ENCODE measurements at places on chromosomes 5 and 9.
A peak's percentile ranks its signal among the peaks of the same experiment; 100 is the strongest.

DNA sequence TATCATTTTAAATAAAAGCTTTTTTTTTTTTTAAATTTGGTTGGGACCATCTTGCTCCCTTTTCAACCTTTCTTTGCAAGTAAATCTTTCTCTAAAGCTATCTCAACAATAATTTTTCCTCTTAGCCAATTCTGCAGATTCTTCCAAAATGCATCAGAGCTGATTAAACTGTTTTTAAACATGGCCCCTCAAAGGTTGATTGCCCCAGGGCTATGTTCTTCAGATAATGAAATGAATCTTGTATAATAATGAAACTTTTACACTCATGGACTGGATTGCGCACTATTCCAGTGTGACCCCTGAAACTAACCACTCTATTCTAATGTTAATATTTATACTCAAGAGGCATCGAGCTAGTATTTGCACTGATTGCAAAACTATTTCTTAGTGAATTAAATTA lies 222.8 kb upstream of the PRDM9 start:
- no peaks in the 10 kb centered on the region for H3K4me1 ChIP-seq
- no peak for DNase-seq
- no peak overlapping the region for H3K4me3 ChIP-seq
- no peak overlapping the region for H3K27ac ChIP-seq
- H3K27me3 ChIP-seq = no peaks in the 10 kb centered on the region

- no peaks in the 10 kb centered on the region for H3K27me3 ChIP-seq
- no peak overlapping the region for H3K27ac ChIP-seq
- H3K4me1 ChIP-seq = no peaks in the 10 kb centered on the region
- no peaks in the 10 kb centered on the region for H3K36me3 ChIP-seq
Observed at GRCh38 chr5:6046296-6046967, 331.9 kb downstream of the MED10 start.

DNA sequence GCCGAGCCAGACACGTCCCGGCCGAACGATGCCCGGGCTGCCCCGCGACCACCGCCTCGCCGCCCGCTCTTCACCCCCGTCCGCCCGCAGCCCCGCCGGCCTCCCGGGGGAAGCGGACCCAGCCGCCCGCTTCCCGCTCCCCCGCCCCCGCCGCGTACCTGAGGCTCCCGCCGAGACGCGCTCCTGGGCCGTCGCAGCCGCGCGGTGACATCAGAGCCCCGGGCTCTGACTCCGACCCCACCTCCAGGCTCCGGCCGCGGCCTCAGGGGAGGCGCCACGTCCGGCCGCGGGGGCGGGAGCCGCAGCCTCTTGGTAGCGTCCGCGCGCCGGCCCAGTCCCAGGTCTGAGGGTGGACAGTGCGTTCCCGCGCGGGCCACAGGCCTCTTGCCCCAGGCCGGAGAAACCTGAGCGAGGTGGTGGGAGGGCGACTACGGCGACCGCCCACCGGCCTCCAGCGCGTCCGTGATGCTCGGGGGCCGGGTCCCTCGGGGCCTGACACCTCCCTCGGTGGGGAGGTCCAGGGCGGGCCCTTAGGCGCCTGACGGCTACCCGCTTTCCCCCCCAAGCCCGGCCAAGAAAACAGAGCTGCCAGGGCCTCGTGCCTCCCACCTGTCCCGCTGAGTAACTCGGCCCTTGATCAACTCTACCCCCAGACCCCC lies at the start of gene SHROOM1:
Gene SHROOM1, minus strand, starts transcription at position 212 of the 659 bp plus-strand sequence. CDS start 4,507 bp downstream, outside the sequence.
- H3K27me3 ChIP-seq = peaks cover 7% of the 10 kb centered on the region
- H3K4me1 ChIP-seq = peaks cover 11% of the 10 kb centered on the region
- DNase-seq = no peak
- H3K27ac ChIP-seq = peak within 1 kb of the TSS; percentile 76
- H3K4me3 ChIP-seq = peak within 1 kb of the TSS; percentile 51

DNA sequence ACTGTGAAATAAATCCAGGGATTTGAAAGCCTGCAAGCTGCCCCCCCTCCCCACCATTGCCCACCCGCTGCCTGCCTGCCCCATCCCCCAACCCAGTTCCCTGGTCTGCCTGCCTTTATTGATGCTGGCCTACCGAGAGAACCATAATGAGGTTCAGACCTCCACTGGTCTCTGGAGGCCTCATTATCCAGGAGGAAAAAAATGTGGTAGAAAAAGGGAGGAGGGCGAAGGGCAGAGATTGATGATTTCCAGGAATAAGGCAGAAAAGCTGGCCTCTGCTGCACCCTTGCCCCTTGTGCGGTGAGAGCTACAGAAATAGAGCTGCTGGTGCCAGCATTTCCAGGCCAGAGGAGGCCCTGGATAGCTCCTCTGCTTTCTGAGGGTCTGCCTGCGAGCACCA lies 216.1 kb downstream of the PAPPA start:
- no peaks in the 10 kb centered on the region for H3K4me1 ChIP-seq
- no peak overlapping the region for H3K4me3 ChIP-seq
- no peaks in the 10 kb centered on the region for H3K27me3 ChIP-seq

- no peak overlapping the region for H3K4me3 ChIP-seq
- H3K4me1 ChIP-seq = peaks cover 4% of the 10 kb centered on the region
- no peak overlapping the region for H3K27ac ChIP-seq
- H3K27me3 ChIP-seq = no peaks in the 10 kb centered on the region
Observed at GRCh38 chr5:77358255-77359205, 133.6 kb downstream of the WDR41 start.

DNA sequence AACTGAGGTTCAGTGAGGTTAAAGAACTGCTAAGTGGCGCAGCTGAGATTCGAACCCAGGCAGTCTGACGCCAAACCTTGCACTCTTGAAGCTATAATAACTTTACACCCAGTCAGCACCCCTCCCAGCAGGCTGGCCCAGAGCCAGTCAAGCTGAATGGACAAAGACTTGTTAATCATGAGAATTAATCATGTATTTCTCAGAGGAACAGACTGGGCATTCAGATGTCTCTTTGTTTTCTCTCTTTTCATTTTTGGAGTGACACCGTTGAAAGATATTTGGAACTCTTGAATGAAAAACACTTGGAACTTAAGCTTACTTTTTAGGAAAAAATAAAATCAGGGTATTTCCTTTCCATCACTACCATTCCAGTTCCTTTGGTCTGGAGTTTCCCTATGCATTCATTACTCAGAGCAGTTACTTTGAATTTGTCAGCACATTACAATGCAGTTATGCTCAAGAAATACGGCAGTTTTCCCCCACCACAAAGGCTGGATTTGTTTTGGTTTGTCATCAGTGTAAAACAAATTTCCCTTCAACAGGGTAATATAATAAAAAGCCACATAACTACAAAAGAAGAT lies 22.6 kb upstream of the MAMDC2 start:
- no peak overlapping the region for H3K4me3 ChIP-seq
- H3K27ac ChIP-seq = no peak overlapping the region
- DNase-seq = no peak

GRCh38 chr9:103734471-103734870 lies 359.6 kb upstream of the SMC2 start:
- no peaks in the 10 kb centered on the region for H3K36me3 ChIP-seq
- no peak overlapping the region for H3K4me3 ChIP-seq
- no peaks in the 10 kb centered on the region for H3K4me1 ChIP-seq
- H3K27me3 ChIP-seq = no peaks in the 10 kb centered on the region
- DNase-seq = no peak

GRCh38 chr9:38404314-38404713 lies 11.8 kb downstream of the ALDH1B1 start:
- H3K4me1 ChIP-seq = peaks cover 8% of the 10 kb centered on the region
- no peak for DNase-seq
- no peaks in the 10 kb centered on the region for H3K36me3 ChIP-seq
- no peaks in the 10 kb centered on the region for H3K27me3 ChIP-seq
- H3K27ac ChIP-seq = no peak overlapping the region

GRCh38 chr5:78569441-78569840 lies 79.1 kb downstream of the LHFPL2 start:
- H3K4me1 ChIP-seq = peaks cover 32% of the 10 kb centered on the region
- peak; percentile 87 for DNase-seq
- no peaks in the 10 kb centered on the region for H3K27me3 ChIP-seq

DNA sequence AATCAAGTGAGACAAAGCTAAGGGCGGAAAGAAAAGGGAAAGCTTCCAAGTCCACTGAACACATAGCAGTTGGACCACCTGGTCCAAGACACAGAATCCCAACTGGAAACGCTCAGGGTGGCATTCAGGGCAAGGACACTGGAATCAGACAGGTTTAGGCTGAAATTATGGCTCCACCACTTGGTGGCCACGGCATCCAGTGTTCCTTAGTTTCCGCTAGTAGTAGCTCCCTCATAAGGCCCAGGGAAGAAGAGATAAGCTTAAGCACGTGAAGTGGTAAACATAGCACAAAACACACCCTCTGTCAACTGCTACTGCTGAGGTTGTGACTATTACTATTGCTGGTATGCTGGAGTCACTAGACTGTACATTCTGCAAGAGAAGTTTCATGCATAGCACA lies 209.4 kb downstream of the GLIS3 start:
- H3K36me3 ChIP-seq = no peaks in the 10 kb centered on the region
- H3K4me1 ChIP-seq = peaks cover 12% of the 10 kb centered on the region
- no peak overlapping the region for H3K4me3 ChIP-seq
- DNase-seq = no peak
- H3K27ac ChIP-seq = no peak overlapping the region

DNA sequence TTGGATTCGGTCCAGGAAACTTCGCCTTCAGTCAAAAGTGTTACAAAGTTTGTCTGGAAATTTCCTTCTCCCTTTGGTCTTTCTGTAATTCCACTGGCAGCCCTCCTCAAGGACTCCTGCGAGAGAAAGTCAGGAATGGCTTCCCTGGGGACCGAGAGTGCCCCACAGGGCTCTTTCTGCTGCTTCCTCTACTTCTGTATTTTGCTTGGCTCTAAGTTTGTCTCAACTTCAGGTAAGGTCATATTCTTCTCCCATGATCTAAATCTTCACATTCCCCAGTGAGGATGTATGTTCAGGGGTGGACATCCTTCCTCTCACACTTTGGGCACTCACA lies 10.3 kb upstream of the RIOK2 start:
- no peaks in the 10 kb centered on the region for H3K36me3 ChIP-seq
- H3K27ac ChIP-seq = no peak overlapping the region
- no peak overlapping the region for H3K4me3 ChIP-seq
- H3K27me3 ChIP-seq = no peaks in the 10 kb centered on the region
- H3K4me1 ChIP-seq = no peaks in the 10 kb centered on the region

DNA sequence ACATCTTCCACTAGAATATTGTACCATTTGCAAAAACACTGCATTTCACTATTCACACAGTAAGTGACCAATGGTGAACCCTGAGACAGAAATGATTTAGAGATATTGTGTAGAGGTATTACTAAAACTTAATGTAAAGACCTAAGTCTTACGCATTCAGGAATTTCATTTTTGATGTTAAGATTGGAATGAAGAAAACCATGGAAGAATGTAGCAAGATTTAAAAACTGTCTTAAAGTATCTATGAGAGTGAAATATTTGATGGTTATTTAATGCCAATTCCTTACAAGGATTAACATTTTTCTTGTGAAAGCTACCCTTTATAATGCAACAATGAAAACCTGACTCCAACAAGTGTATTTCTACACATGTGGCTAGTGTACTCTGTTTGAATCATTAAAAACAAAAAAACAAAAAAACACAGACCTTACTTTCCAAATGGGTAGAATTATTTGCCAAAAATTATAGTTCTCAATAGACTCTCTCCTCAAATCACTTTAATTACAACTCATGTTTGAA lies 172.0 kb downstream of the NNT start:
- H3K27ac ChIP-seq = no peak overlapping the region
- no peak overlapping the region for H3K4me3 ChIP-seq
- H3K27me3 ChIP-seq = no peaks in the 10 kb centered on the region
- no peaks in the 10 kb centered on the region for H3K36me3 ChIP-seq

- DNase-seq = no peak
- H3K4me3 ChIP-seq = no peak overlapping the region
- H3K4me1 ChIP-seq = no peaks in the 10 kb centered on the region
- H3K36me3 ChIP-seq = no peaks in the 10 kb centered on the region
- H3K27me3 ChIP-seq = no peaks in the 10 kb centered on the region
Observed at GRCh38 chr5:154593071-154593470, 115.0 kb upstream of the HAND1 start.

GRCh38 chr9:86486891-86487837 lies 133.0 kb upstream of the TUT7 start:
- H3K4me3 ChIP-seq = no peak overlapping the region
- H3K36me3 ChIP-seq = no peaks in the 10 kb centered on the region
- no peaks in the 10 kb centered on the region for H3K4me1 ChIP-seq
- no peak for DNase-seq
- no peaks in the 10 kb centered on the region for H3K27me3 ChIP-seq

DNA sequence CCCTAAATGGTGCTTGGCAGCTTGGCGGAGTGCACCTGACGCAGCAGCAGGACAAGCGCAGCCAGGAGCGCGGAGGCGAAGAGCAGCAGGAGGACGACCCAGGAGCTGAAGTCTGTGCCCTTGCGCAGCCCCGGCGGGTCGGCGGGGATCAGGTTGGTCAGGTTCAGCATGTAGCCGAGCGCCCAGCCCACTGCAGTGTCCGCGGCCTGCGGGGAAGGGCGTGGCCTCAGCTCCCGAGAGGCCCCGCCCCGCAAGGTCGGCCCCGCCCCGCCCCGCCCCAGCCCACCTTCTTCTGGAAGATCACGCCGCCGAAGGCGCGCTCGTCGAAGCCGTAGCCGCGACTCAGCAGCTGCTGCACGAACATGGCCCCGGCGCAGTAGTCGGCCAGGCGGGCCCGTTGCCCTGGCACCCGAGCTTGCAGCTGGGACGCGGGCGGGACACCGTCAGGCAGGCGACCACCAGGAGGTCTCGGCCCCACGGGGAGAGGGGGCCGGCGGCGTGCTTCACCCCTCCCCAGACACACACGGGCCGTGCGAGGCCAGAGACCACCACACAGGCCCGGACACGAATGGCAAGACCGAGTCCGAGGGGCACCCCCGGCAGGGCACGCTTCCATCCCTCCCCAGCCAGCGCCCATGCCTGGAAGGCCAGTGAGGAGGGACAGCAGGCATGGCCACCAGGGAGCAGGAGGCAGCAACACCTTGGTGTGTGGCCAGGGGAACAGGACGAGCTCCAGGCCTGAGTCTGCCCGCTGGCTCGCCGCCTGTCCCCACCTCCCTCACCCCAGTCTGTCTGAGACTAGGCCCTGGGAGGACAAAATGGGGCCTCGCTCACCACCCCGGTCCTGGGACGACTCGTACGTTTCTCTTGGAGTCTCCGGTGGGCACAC lies 2.9 kb upstream of the NPDC1 start:
- DNase-seq = no peak
- H3K36me3 ChIP-seq = no peaks in the 10 kb centered on the region
- H3K27ac ChIP-seq = no peak overlapping the region
- no peak overlapping the region for H3K4me3 ChIP-seq

DNA sequence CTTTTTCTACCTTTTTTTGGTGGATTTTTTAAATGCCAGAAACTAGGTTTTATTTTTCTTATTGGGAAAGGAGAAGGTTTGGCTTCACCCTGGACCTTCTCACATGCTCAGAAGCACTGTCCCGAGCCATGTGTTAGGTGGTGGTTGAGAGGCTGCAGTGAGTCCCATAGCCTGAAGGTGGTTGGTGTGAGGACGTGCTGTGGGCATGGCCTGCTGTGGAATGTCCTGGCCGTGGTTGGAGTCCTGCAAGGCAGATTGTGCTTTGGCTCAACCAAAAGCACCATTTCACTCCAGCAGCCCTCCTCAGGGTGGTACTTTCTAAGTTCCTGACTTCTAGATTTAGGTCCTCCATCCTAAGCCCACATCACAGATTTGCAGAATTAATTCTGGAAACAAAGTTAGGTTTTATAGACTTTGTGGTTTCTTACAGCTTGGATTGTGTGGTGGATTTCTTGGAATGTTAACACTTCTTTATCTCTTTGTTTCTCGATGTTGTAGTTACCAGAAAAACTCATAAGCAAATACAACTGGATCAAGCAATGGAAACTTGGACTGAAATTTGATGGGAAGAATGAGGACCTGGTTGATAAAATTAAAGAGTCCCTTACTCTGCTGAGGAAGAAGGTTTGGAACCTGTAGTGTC lies 22.6 kb downstream of the OTULIN start:
- H3K27ac ChIP-seq = no peak overlapping the region
- no peak overlapping the region for H3K4me3 ChIP-seq
- H3K27me3 ChIP-seq = no peaks in the 10 kb centered on the region
- peaks cover 71% of the 10 kb centered on the region for H3K36me3 ChIP-seq
- H3K4me1 ChIP-seq = no peaks in the 10 kb centered on the region
